ENCODE measurements at places on chromosomes 1 and 21. TPM values are rescaled to one million over a fixed set of nuclear protein-coding genes. Genes with fewer than 3 reads are reported as not detected.

GRCh38 chr1:153563991-153564390, 1.7 kb downstream of the S100A2 start:
- DNase-seq: no peak

- no peak for DNase-seq
Observed at GRCh38 chr1:38818175-38818976, 41.2 kb downstream of the RRAGC start.

GRCh38 chr1:203629016-203629506, 2.4 kb downstream of the ATP2B4 start:
- DNase-seq: no peak

The FMO3 gene
- not detected for total RNA-seq

The LRRC71 gene
- not detected for total RNA-seq

GRCh38 chr21:25688275-25689155, 46.2 kb downstream of the ATP5PF start:
- DNase-seq: no peak

The NPR1 gene
- 2.1 TPM for total RNA-seq

Data from kidney epithelial cell (primary cell).